ENCODE measurements at places on chromosomes 1 and 21. TPM values are rescaled to one million over a fixed set of nuclear protein-coding genes. Genes with fewer than 3 reads are reported as not detected.

The CCDC27 gene
- not detected for total RNA-seq

DNA sequence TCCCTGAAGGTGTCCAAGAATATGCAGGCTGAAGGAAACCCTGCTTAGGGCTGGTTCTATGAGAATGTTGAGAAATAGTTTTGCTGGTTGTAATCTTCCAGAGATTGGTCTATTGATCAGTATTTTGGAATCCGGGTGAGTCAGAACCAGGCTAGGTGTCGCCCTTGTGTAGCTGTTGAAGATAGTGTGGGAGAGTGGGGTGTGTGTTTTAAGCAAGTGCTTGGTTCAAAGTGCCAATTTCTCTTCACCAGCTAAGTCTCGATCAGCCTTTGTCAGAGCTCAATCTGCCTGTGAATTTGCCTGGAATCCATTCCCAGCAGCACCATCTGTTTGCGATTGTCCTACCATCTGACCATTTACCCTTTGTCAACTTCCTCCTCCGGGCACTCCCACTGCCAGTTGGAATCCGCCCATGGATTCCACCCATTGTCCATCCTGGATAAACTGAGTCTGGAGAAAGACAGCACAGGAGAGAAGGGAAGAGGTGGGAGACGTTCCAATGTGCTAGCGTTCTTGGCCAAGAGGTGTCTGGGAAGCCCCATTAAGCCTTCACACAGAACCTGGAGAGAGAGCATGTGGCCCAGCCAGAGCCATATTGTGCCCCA lies 59.4 kb upstream of the CYP2J2 start:
- H3K27me3 ChIP-seq = peaks cover 6% of the 10 kb centered on the region
- no peak overlapping the region for H3K27ac ChIP-seq
- no peaks in the 10 kb centered on the region for H3K4me1 ChIP-seq
- no peak for DNase-seq
- no peak overlapping the region for H3K4me3 ChIP-seq

The F5 gene
- 0.90 TPM for total RNA-seq

GRCh38 chr1:174413632-174414031 lies 34.1 kb upstream of the GPR52 start:
- H3K27ac ChIP-seq = no peak overlapping the region
- no peak for DNase-seq
- no peaks in the 10 kb centered on the region for H3K4me1 ChIP-seq
- H3K4me3 ChIP-seq = no peak overlapping the region

The GNG5 gene
- total RNA-seq = 124 TPM

The PTPN7 gene
- 2.7 TPM for total RNA-seq

The BMP8B gene
- total RNA-seq = 2.8 TPM

GRCh38 chr1:9984253-9984652 lies 12.8 kb upstream of the RBP7 start:
- H3K4me1 ChIP-seq = no peaks in the 10 kb centered on the region
- peaks cover 47% of the 10 kb centered on the region for H3K36me3 ChIP-seq
- DNase-seq = no peak
- H3K27ac ChIP-seq = no peak overlapping the region

The CD1C gene
- 1.9 TPM for total RNA-seq

DNA sequence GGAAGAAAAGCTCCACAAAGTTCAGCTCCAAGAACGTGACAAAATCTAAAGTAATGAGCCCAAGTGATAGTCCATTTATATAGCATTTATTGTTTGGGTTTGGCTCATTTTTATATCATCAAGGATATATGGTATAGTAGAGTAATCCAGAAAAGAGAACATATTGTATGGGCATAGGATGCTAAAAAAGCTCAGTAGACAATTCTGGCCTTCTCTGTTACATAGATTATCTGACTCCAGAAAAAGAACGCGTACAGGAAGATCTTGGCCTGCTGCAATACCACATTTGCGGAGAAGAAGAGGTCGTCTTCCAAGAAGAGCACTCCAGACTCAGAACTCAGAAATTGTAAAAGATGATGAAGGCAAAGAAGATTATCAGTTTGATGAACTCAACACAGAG lies 43.8 kb downstream of the TMED5 start:
- no peak for DNase-seq
- no peak overlapping the region for H3K27ac ChIP-seq
- no peaks in the 10 kb centered on the region for H3K36me3 ChIP-seq
- no peak overlapping the region for H3K4me3 ChIP-seq
- no peaks in the 10 kb centered on the region for H3K27me3 ChIP-seq

The POTED gene
- not detected for total RNA-seq

The AJAP1 gene
- 0.71 TPM for total RNA-seq

GRCh38 chr1:238639861-238640260 lies 746.5 kb upstream of the CHRM3 start:
- no peak for DNase-seq
- H3K27me3 ChIP-seq = no peaks in the 10 kb centered on the region
- H3K4me1 ChIP-seq = no peaks in the 10 kb centered on the region
- H3K27ac ChIP-seq = no peak overlapping the region
- H3K4me3 ChIP-seq = no peak overlapping the region

- no peaks in the 10 kb centered on the region for H3K27me3 ChIP-seq
- no peak for DNase-seq
- no peaks in the 10 kb centered on the region for H3K4me1 ChIP-seq
Measured at GRCh38 chr1:7808253-7808844, 24.3 kb downstream of the PER3 start.

The RBP7 gene
- 4.6 TPM for total RNA-seq

GRCh38 chr1:20426371-20426770 lies 59.6 kb downstream of the CAMK2N1 start:
- no peak overlapping the region for H3K27ac ChIP-seq
- DNase-seq = no peak
- no peak overlapping the region for H3K4me3 ChIP-seq
- H3K4me1 ChIP-seq = no peaks in the 10 kb centered on the region
- H3K27me3 ChIP-seq = no peaks in the 10 kb centered on the region
- no peaks in the 10 kb centered on the region for H3K36me3 ChIP-seq

All from left lung (tissue), 14 donors.